Cardiac muscle cell (in vitro differentiated cells and primary cell): ENCODE measurements at places on chromosomes 12 and 14. TPM values are rescaled to one million over a fixed set of nuclear protein-coding genes. Genes with fewer than 3 reads are reported as not detected.
A peak's percentile ranks its signal among the peaks of the same experiment; 100 is the strongest.

Gene DEPDC4
- 1.5 and 1.6 TPM in 2 replicates for total RNA-seq

Gene LBHD2
- total RNA-seq = not detected in 2 replicates

Gene MVK
- total RNA-seq = 56.1 and 83.3 TPM in 2 replicates

Gene ANKS1B
- 1.8 and 6.7 TPM in 2 replicates for total RNA-seq

Gene ADGRD1
- total RNA-seq = 58.8 and 74.0 TPM in 2 replicates

DNA sequence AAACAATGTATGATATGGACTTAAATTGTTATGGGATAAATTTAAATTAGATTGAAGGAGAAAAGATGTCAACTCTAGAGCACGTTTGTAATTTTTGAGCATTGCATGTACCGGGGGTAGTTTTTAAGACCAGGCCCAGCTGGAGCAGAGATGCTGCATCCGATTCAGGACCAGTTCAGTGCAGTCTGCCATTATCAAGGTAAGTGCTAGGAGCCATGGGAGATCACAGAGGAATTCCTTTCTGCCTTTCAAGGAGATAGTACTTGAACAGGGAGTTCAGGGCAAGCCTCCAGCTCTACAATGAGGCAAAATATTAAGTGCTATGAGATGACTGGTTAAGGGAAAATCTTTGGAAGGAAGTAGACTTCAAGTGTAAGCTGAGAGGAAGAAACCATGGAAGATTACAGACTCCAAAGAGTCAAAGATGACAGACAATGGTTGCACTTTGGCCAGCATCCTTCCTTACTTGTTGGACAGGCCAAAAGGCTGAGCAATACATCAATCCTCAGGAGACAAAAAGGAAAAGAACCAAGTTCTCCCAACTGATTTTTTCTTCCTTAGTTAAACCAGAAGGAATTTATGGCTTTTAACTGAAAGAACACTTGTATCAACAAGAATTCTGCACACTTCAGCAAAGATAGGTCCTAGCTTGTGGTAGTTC lies 113.2 kb upstream of the HIF1A start:
- peaks cover 24% of the 10 kb centered on the region for H3K4me1 ChIP-seq
- no peak overlapping the region for H3K27ac ChIP-seq
- H3K36me3 ChIP-seq = no peaks in the 10 kb centered on the region
- DNase-seq = peak; percentile 80
- H3K27me3 ChIP-seq = no peaks in the 10 kb centered on the region

DNA sequence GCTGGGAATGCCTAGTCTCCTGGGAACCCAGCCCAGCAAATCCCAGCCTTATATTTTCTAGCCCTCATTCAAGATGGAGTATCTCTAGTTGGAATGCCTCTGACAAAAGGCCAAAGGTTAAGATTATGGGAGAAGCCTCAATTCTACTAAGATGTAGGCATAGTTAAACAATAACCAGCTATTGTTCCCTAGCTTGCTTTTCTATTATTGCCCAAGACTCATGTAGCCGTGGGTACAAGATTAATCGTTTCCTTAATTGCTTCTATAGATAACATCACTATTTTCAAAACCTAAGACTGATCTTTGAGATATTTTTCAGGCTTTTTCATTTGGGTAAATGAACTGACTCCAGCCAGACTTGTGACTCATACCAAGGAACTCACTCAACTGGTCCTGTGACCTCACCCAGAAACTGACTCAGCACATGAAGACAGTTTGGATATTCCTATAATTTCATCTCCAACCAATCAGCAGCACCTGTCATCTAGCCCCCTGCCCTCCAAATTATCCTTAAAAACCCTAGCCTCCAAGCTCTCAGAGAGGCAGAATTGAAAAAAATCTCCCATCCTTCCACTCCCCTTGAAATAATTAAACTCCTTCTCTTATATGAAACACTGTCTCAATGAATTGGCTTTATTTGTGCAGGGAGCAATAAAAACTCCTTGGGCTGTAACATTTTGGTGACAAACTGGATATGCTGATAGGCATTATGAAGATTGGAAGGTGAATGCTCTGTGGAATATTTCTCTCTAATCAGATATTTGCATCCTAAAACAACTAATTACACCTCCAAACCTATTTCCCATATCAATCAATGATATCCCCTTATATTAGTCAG lies 589.0 kb downstream of the C12orf50 start:
- no peak overlapping the region for H3K4me3 ChIP-seq
- H3K36me3 ChIP-seq = no peaks in the 10 kb centered on the region
- no peaks in the 10 kb centered on the region for H3K4me1 ChIP-seq
- H3K27me3 ChIP-seq = no peaks in the 10 kb centered on the region
- H3K27ac ChIP-seq = no peak overlapping the region
- DNase-seq = no peak

GRCh38 chr12:92000597-92000996 lies 145.0 kb downstream of the BTG1 start:
- DNase-seq = no peak
- H3K4me1 ChIP-seq = peaks cover 38% of the 10 kb centered on the region
- H3K4me3 ChIP-seq = no peak overlapping the region
- H3K27ac ChIP-seq = peak overlapping the region; percentile 90
- no peaks in the 10 kb centered on the region for H3K27me3 ChIP-seq
- no peaks in the 10 kb centered on the region for H3K36me3 ChIP-seq

- H3K27ac ChIP-seq = no peak overlapping the region
- H3K4me3 ChIP-seq = no peak overlapping the region
- H3K4me1 ChIP-seq = no peaks in the 10 kb centered on the region
- H3K36me3 ChIP-seq = no peaks in the 10 kb centered on the region
- no peaks in the 10 kb centered on the region for H3K27me3 ChIP-seq
- DNase-seq = peak; percentile 79
Measured at GRCh38 chr12:100539202-100539601, 34.3 kb upstream of the GAS2L3 start.

DNA sequence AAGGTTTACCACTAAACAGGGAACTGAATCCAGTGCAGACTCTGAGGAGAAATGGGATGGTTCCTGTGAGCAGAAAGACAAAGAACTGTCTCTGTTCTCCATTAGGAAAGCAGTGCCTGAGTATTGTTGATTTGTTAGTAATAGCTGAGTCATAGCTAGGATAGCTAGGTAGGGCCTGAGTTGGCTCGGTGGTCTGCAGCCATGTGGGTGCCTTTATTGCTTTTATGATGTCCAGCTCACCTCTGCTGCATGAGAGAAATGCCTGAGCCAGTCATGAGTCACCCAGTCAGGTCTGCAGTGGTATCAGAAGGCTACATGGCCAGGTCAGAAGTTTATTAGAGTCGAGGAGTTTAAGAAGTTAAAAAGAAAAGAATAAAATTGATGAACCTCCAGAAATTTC lies 24.2 kb downstream of the TRHDE start:
- H3K4me3 ChIP-seq = no peak overlapping the region
- no peak overlapping the region for H3K27ac ChIP-seq
- H3K4me1 ChIP-seq = no peaks in the 10 kb centered on the region
- no peaks in the 10 kb centered on the region for H3K36me3 ChIP-seq

- DNase-seq = peak; percentile 35
- no peaks in the 10 kb centered on the region for H3K36me3 ChIP-seq
- no peak overlapping the region for H3K4me3 ChIP-seq
- H3K27ac ChIP-seq = no peak overlapping the region
Measured at GRCh38 chr12:91577586-91578539, 395.2 kb upstream of the DCN start.

- H3K4me1 ChIP-seq = no peaks in the 10 kb centered on the region
- no peak overlapping the region for H3K27ac ChIP-seq
- H3K27me3 ChIP-seq = no peaks in the 10 kb centered on the region
- no peaks in the 10 kb centered on the region for H3K36me3 ChIP-seq
- no peak overlapping the region for H3K4me3 ChIP-seq
Measured at GRCh38 chr14:38238332-38238731, 17.6 kb downstream of the CLEC14A start.

DNA sequence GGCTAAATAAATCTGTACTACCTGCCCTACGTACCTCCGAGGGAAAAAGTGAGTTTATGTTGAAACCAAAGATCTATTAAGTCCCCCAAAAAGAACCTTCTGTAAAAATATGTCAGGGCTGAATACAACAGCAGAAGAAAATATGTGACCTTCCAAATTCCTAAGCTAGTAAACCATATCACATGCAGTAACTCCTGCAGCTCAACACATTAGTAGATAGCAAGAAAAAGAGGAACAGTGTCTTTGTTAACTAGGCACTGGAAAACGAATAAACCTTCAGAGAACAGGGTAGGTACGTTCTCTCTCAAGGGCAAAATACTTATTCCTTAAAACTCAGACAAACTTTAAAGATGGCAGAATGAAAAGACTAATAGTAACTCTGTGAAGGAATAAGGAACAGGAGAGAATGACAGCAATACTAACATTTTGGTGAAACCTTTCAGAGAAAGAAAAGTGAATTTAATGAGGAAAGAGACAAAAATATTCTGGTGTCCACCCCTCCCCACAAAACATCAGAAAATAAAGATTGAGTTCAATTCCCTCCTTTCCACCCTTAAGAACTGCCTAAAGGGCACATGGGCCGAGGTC lies 18.0 kb downstream of the CBX5 start:
- peaks cover 3% of the 10 kb centered on the region for H3K36me3 ChIP-seq
- DNase-seq = peak; percentile 26
- H3K4me1 ChIP-seq = peaks cover 57% of the 10 kb centered on the region
- H3K27me3 ChIP-seq = no peaks in the 10 kb centered on the region
- peak overlapping the region; percentile 95 for H3K27ac ChIP-seq

GRCh38 chr12:42946871-42947381 lies 357.4 kb upstream of the PRICKLE1 start:
- no peaks in the 10 kb centered on the region for H3K36me3 ChIP-seq
- DNase-seq = no peak
- peaks cover 9% of the 10 kb centered on the region for H3K4me1 ChIP-seq
- no peak overlapping the region for H3K27ac ChIP-seq
- no peak overlapping the region for H3K4me3 ChIP-seq

GRCh38 chr14:48857366-48857765 lies 728.8 kb downstream of the RPS29 start:
- H3K36me3 ChIP-seq = no peaks in the 10 kb centered on the region
- H3K27ac ChIP-seq = no peak overlapping the region
- DNase-seq = peak; percentile 33

- no peaks in the 10 kb centered on the region for H3K27me3 ChIP-seq
- no peak overlapping the region for H3K4me3 ChIP-seq
- H3K27ac ChIP-seq = peak overlapping the region; percentile 67
- no peak for DNase-seq
- no peaks in the 10 kb centered on the region for H3K4me1 ChIP-seq
Measured at GRCh38 chr12:32788405-32788804, 32.7 kb upstream of the YARS2 start.

DNA sequence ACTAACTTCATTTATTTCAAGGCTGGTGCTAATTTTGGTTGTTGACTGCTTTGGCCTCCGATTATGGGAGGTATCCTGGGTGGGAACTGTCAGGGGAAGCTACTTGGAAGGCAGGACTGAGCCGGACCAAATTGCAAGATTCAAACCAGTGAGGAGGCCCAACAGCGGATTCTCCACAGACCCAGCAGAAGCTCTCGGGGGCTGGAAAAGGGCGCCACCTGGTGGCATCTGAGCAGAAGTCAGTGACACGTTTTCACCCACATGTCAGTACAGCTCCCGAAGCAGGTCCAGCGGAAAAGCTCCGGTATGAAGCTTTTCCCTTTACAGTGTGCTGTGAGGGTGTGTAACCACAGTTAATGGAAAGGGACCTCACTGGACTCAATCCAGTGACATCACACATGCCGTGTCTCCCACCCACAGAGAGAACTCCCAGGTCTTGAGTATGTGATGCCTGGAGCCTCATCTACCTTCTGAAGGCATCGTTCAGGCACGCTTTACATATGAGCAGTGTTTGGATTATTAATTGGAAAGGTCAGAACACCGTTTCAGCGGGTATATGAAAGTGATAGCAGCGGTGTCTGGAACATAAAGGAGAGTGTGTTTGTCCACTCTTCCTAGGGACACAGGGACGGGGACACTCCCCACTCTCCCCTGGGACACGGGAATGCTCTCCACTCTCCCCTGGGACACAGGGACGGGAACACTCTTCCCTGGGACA lies 3.6 kb upstream of the P2RX2 start:
- no peak overlapping the region for H3K4me3 ChIP-seq
- H3K27me3 ChIP-seq = peaks cover 86% of the 10 kb centered on the region
- peak; percentile 90 for DNase-seq
- no peak overlapping the region for H3K27ac ChIP-seq
- no peaks in the 10 kb centered on the region for H3K36me3 ChIP-seq

DNA sequence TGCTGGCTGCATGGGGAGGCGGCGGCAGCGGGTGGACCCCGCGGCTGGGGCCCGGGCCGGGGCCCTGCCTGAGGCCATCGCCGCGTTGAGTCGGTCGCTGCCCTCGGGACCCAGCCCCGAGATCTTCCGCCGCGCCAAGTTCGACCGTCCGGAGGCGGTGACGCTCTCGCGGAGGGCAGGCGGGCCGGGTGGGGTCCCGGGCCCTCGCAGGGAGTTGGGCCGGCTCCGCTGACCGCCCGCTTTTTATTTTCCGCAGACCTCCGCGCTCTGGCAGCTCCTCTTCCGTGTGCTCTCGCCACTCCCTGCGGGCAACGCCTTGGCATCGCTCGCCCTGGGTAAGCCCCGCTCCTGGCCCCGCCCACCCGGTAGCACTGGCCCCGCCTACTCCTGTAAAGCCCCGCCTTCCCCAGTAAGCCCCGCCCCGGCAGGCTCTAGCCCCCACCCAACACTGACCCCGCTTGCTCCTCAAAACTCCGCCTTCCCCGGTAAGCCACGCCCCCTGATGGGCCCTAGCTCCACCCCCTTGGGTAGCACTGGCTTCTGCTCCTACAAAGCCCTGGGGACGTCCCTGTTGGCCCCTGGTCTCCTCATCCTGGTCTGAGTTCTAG lies 424 bp downstream of the TEDC1 start:
- H3K4me1 ChIP-seq = peaks cover 12% of the 10 kb centered on the region
- peak overlapping the region; percentile 37 for H3K4me3 ChIP-seq
- H3K36me3 ChIP-seq = no peaks in the 10 kb centered on the region
- DNase-seq = no peak

DNA sequence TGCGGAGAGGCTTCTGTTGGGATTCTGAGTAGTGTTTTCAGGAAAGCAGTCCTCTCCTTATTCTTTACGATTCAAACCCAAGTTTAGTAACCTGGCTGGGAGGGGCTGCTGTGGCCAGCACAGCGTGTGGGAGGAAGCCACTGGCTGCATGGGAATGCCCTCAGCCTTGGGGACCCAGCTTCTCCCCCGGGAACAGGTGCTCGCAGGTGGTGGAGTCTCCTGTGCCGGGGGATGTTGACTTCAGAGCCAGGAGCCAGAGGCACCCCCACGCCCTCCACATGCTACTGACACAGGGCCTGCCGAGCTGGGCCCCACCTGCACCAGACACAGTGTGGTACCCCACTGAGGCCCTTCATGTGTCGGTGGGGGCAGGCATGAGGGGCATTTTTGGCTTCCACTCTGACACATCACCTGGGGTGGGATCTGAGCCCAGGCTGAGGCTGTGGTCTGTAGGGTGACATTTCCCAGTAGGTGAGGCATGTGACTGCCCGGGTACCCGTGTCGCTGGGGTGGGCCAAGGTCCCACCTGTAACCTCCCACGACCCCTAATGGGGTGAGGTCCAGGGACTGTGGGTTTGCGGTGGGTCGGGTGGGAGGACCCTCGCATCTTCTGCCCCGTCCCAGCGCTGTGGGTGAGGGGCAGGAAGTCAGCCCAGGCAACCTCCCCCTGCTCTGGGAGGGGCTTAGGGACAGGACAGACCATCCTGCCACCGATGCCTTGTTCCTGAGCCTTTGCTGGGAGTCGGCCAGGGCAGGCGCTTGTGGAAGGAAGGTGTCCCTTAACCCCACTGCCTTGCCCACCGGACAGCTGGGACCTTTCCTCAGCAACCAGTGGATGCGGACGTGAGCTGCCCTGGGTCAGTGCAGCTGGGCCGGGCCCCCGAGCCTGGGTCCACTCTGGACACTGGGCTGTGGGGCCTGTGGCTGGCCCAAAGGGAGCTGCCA lies 26.5 kb downstream of the MTA1 start:
- no peaks in the 10 kb centered on the region for H3K36me3 ChIP-seq
- H3K4me1 ChIP-seq = peaks cover 22% of the 10 kb centered on the region
